Endodermal cell (in vitro differentiated cells): ENCODE measurements at places on chromosomes 2 and 18. TPM values are rescaled to one million over a fixed set of nuclear protein-coding genes. Genes with fewer than 3 reads are reported as not detected.

DNA sequence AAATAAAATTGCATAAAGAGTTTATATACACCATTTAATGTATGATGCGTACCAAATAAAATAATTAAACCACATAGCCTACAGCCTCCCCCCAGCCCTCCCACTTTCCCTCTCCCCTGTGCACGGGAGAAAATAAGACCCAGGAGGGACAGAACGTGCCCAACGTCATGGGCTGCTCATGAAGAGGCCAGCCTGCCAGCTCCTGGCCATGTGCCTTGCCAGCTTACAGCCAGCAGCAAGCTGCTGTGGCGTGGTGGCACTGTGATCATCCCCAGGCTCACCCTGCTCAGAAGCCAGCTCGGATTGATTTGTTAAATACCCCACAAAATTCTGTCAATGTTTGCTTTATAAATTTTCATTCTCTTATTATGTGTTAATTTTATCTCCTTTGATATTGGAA, 7.6 kb downstream of the GPR148 start:
- H3K4me3 ChIP-seq, result no peak overlapping the region
- no peaks in the 10 kb centered on the region for H3K4me1 ChIP-seq
- no peak for DNase-seq
- H3K36me3 ChIP-seq, result no peaks in the 10 kb centered on the region
- H3K27ac ChIP-seq, result no peak overlapping the region

SLC5A6 gene
- total RNA-seq, result 55.2 to 125 TPM (median 124 TPM) in 3 replicates

DNA sequence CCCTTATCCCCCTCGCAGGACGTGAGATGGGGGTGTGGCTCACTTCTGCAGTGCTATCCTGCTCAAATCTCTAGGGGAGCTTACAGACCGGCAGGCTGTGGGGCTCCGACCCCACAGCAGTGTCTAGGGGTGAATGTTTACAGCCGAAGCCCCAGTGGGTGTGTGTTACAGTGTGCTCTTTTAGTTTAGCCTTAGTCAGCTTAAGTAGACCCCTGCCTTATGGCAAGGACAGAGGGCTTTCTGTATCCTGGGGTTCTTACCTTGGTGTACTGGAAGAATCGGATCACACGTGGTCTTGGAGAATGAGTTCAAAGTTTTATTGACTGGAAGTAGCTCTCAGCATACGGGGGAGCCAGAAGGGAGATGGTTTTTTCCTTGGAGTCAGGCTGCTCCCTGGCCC, 348.2 kb upstream of the GYPC start:
- no peaks in the 10 kb centered on the region for H3K36me3 ChIP-seq
- no peak for DNase-seq
- H3K4me1 ChIP-seq, result no peaks in the 10 kb centered on the region
- H3K27ac ChIP-seq, result no peak overlapping the region

- no peak overlapping the region for H3K27ac ChIP-seq
- H3K36me3 ChIP-seq, result no peaks in the 10 kb centered on the region
- H3K27me3 ChIP-seq, result no peaks in the 10 kb centered on the region
- DNase-seq, result no peak
- H3K4me1 ChIP-seq, result no peaks in the 10 kb centered on the region
These were observed 20.3 kb downstream of the HPCAL1 start for GRCh38 chr2:10322973-10323372.

DNA sequence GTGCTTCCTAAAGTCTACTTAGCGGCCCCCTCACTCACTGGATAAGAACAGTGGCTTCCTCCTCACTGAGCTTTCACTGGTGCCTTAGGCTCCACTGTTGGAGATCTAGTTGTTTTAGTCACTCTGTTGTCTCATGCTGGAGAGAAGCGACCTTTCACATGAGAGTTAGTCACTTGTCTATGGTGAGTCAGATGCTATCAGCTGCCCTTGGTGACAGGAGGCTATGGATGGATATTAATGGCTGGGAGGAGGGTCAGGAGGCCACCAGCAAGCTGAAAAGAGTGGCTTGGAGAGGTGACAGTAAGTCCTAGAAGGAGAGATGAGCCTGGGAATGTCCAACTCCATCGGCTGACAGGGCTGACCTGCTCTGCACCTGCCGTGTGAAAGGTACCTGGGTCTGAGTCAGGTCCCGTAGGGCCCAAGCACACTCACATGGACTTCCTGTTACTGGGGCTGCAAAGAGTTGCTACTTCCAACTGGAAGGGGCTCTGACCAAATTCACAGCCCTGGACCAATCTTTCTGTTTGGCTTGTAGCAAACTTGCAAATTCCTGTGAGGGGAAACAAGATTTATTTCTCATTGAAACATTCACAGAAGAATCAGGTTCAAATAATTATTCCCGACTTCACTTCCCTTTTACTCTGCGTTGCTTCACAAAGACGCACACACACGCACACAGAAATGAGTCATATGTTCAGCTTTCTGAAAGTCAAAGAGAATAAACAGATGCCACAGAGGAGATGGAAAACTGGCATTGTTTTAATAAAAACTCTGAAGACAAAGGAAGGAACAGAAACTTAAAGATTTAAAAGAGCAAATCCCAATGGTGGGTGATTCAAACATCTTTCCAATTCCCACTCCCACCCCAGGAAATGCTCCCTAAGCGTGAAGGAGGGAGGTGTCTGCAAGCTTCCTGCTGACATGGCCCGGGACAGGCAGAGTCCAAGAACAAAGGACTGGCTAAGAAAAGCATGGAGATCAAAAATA, 203.5 kb upstream of the TWIST2 start:
- no peak overlapping the region for H3K27ac ChIP-seq
- H3K4me3 ChIP-seq, result no peak overlapping the region
- no peaks in the 10 kb centered on the region for H3K36me3 ChIP-seq
- no peaks in the 10 kb centered on the region for H3K4me1 ChIP-seq

SLC35G4 gene
- not detected in 3 replicates for total RNA-seq
